ENCODE measurements at places on chromosomes 2 and 18.

GRCh38 chr2:39469807-39470206, 32.7 kb upstream of the MAP4K3 start:
- DNase-seq: no peak

DNA sequence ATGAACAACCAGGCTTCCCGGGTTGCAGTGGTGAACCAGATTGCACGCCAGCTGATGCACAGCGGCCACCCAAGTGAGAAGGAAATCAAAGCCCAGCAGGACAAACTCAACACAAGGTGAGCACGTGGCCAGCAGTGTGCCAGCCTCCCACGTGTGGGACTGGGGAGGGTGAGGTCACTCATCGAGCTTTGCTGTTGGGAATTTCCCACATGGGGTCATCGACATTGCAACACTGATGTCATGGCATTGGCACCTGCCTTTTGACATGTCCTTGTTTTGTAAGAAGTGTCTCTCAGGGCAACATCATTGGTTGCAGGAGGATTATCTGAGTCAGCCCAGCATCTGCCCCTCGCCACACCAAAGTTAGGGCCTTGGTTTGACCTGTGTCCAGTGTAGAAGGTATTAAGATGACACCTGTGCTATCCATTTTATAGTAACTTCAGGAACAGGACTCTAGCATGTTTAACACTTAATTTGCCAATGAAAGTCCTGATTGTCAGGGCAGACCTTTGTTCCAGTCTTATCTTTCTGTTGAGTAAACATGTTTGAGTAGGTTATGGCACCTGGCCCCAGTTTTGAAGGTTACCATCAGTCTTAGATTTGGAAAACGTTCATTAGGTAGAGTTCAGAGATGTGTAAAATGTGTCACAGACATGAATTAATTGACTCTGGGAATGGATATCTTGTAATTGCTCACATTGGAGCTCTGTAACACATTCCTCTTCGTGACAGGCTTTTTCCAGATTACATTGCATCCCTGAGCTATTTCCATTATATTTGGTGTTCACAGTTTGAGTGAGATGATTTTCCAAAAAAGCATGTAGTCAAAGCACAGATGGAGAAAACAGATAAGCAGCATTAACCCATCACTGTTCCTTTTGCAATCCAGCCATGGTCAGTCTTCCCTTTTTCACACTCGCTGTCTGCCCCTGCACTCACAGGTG, 93.3 kb upstream of the EML6 start:
- DNase-seq: no peak

- DNase-seq: no peak
Measured at GRCh38 chr2:118371515-118371914, 283.2 kb downstream of the INSIG2 start.

GRCh38 chr18:35603008-35603407, 21.5 kb downstream of the GALNT1 start:
- no peak for DNase-seq

- no peak for DNase-seq
Measured at GRCh38 chr18:33538418-33539042, 39.5 kb upstream of the ASXL3 start.

GRCh38 chr2:204110338-204110741, 173.8 kb downstream of the ICOS start:
- DNase-seq: no peak

- DNase-seq: no peak
Measured at GRCh38 chr2:145096582-145096981, 576.7 kb upstream of the ZEB2 start.

DNA sequence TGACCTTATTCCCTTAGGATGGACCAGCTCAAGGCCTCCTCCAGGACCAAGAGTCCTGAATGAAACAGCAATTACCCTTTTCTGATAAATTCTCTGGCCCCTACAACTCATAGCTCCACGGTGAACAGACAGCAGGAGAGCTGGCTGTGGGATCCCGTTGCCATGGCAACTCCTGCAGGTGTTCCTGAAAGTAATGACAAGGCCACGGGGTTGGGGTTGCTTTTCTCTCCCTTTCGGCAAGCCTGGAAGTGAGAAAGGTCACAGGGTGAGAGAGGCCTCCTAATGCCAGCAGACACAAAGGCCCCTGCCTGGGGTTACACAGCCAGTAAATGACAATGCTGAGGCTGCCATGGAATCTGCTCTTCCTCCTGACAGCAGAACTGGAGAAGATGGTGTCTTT, 403.0 kb downstream of the NBAS start:
- no peak for DNase-seq

DNA sequence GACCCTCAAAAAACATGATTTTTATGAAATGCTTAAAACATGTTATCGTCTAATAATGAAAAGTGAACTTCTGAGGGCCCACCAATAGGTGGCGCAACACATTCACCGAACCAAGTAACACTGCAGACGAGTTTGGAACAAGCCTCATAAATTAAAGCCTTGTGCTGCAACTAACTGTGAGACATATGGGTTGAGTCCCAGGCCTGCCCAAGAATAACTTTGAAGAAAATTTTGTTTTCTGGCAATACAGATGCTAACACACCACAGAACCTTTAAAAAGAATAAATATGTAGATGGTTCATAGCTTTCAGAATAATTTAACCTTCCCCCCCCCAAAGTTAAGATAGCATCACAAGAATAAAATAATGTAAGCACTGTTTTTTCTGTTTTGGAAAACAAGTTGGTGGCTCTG, 285.9 kb downstream of the RNF144A start:
- peak; percentile 25 for DNase-seq

DNA sequence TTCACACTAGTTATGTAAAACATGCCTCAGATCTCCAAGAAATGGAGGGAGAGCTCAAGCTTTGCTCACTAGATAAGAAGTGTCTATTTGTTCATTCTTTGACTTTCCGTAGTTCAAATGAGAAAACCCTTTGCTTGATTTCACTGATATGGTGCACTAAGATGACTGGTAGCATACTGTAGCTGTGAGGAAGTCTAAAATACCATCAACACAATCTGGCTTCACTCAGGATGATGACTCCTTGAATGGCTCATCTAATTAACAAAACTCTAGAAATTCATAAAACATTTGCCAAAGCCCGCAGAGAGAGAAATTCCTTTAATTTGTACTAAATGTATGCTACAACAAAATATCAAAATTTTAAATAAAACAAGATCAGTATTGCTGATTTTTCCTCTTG, 152.8 kb upstream of the STK17B start:
- no peak for DNase-seq

- DNase-seq: no peak
Measured at GRCh38 chr2:59034106-59034505, 793.0 kb upstream of the FANCL start.

- peak; percentile 73 for DNase-seq
Measured at GRCh38 chr2:237141571-237142051, 55.9 kb downstream of the COPS8 start.

DNA sequence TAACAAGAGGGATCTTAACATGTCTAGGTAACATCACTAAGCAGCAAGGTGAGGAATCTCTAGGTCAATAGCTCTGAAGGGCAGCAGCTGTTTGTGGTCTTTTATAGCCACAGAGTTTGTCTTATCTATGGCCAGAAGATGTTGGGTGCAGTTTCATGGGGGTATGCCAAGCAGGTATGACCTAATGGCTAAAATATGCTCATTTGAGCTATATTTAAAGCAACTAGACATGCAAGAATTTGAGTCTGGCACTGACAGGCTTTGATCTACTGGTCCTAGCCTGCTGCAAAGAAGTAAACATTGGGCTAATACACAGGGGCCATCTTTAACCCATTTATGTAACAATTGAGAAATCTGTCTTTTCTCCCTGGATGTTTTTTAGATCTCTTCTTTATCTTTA, 13.9 kb upstream of the UGP2 start:
- DNase-seq: peak; percentile 50

GRCh38 chr2:105005181-105005951, 32.5 kb upstream of the MRPS9 start:
- DNase-seq: no peak

DNA sequence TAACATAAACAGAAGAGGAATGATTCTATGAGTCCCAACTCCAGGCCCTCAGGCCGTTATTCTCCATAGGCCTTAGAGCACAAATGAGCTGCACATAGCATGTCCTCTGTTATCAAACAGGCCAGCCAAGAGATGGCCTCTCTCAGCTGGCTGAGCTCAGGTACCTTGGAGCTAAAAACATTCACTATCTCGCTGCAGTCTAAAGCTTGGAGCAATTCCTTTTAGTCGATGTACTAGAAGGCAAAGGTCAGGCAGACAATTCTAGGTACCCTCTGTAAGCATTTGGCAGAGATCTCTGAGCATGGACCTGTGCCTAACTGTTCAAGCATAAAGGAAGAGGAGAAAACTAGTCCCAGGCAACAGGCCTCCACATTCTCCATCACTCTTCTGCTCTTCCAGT, 38.0 kb upstream of the ATL2 start:
- DNase-seq: no peak

Data from AG09319 (cell line).